ENCODE measurements at places on chromosomes 3 and 15.

- no peak for DNase-seq
Observed at GRCh38 chr3:103388214-103388613, 953.4 kb downstream of the ZPLD1 start.

DNA sequence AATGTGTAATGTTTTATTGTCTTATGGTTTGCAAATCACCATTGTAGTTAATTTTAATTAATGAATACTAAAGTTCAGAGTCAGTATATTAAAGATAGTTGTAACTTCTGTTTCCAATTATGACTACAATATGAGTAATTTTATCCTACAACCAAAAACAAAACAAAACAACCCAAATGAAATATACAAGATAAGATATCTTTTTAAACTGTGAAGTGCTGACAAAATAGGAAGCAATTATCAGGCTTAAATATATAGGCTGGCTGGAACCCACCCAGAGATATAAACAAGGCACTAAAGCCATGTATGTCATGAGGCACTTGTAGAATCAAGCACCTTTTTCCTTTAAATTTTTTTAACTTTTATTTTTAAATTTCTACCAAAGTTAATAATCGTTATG is 108.6 kb upstream of the LRRFIP2 start:
- DNase-seq = no peak

GRCh38 chr15:92097474-92098178 is 244.1 kb downstream of the SLCO3A1 start:
- DNase-seq = peak; percentile 64

GRCh38 chr15:76803049-76803571 is 102.0 kb downstream of the SCAPER start:
- no peak for DNase-seq

DNA sequence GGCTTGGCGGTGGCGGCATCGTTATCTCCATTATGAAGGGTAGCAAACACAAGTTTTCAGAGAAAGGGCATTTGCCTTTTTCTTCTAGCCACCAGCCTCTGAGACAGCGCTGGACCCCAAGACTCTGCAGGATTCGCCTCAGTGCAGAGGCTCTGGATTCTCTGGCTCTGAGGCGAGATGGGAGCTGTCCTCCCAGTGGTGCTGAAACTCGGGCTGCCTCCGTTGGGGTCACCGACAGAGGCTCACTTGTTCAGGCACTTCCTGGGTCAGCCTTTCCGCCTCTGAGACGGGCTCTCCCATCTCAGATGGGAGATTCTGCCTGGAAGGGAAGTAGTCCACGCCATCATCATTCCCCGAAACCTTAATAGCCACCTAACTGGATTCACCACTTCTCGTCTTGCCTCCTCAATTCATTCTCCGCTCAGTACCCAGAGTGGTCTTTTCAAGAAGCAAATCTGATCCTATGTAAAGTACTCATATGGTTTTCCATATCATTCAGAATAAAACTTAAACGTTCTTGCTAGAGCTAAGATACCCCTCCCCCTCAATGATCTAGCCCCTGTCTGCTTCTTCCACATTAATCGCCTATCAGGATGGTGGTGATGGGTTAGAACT is 76.9 kb downstream of the RHCG start:
- no peak for DNase-seq

GRCh38 chr3:72213296-72214065 is 428.5 kb upstream of the PROK2 start:
- DNase-seq = no peak

DNA sequence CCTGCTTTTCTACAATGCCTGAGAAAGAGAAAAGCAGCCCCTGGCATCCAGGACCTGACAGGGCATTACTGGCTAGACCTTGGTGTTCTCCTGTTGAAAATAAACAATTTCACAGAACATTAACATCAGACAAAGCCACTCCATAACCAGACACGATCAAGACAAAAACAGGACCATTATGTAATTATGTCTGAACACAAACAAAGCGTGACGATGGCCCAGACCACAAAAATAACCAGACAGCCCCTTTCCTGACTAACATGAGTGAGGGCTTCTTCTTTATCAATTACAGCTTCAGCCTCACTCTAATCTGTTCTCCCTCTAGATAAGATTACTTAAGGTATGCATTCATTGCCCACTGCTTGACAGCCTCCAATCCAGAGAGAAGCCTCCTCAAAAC is 172.7 kb upstream of the LMCD1 start:
- DNase-seq = no peak

DNA sequence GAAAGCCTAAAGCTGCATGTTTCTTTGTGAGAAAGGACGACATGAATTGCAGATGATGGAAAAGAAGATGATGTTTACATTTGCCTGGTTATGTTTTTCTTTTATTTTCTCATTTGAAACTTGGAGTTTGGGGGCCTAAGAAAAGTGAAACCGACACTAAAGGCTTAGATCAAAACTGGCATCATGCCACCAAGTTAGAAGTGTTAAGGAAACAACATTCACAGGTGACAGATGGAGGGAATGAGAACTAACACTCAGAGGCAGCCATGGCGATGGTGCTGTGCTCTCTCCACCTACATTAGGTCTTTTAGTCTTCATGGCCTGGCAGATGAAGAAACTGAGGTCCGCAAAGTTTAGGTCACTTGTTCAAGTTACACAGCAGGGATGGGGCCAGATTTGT is 923.6 kb downstream of the TUSC7 start:
- DNase-seq = no peak

DNA sequence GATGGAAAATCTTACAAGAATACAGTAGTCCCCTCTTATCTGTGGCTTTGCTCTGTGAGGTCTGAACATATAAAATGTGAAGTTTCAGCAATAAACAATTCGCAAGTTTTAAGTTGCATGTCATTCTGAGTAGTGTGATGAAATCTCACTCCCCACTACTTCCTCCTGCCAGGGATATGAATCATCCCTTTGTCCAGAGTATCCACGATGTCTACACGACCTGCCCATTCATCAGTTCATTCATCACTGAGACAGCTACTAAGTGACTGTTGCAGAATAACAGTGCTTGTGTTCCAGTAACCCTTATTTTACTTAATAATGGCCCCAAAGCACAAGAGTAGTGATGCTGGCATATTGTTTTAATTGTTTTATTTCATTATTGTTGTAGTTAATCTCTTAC is 489.2 kb upstream of the UBE2E2 start:
- no peak for DNase-seq

DNA sequence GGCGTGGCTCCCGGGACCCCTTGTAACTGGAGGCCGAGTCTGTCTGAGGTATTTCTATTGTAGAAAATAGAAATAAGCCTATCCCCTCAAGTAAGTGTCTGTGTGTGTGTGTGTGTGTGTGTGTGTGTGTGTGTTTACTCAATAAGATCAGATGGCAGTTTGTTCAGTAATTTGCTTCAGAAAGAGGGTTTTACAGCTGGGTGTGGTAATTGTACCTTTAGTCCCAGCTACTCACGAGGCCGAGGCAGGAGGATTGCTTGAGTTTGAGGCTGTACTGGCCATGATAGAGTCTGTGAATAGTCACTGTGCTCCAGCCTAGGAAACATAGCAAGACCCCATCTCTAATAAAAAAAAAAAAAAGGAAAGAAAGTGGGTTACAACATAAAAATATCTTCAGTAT is 8.7 kb downstream of the SPINT1 start:
- DNase-seq = no peak

DNA sequence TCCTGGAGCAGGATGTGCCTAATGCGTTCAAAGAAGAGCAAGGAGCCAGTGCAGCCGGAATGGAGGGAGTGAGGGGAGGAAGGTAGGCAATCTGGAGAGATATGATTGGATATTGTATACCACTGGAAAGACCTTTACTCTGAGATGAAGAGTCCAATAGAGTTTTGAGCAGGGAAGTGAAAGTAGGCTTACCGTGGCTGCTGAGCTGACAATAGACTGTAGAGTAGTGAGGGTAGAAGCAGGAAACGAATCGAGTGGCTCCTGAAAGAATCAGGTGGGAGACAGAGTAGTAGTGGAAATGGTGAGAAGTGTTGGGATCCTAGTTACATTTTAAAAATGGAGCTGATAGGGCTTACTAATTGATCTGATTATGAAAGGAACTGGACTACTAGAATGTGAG is 51.8 kb upstream of the NUDT16 start:
- no peak for DNase-seq

DNA sequence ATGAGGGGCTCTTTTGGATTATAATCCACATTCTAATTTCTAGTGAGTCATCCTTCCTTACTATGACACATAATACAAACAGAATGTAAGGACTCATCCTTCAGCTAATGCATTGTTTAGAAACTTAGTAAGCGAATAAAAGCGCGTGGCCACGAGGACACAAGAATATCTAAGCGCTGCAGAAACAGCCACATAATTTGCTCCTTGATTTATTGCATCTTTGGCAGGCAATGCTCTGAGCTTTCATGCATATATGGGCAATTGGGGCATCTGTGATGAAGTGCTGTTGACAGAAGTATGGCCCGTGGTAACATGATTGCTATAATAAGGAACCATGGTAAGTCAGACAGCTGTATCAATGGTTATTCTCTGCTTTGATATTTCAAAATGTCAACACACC is 191.3 kb upstream of the ZNF385D start:
- peak; percentile 84 for DNase-seq

GRCh38 chr3:126568776-126569342 is 10.1 kb upstream of the C3orf22 start:
- no peak for DNase-seq

- DNase-seq = no peak
Observed at GRCh38 chr3:107727102-107727501, 204.3 kb downstream of the BBX start.

- no peak for DNase-seq
Observed at GRCh38 chr3:186930143-186930640, at the start of gene ST6GAL1. Gene ST6GAL1 (plus strand): TSS chr3:186930526. CDS start chr3:187042704, 112,178 bp downstream.

- DNase-seq = no peak
Observed at GRCh38 chr15:40407330-40407990, 1.9 kb downstream of the IVD start.

GRCh38 chr15:96887730-96888129 is 557.2 kb downstream of the NR2F2 start:
- no peak for DNase-seq

GRCh38 chr3:18964640-18965039 is 183.7 kb upstream of the KCNH8 start:
- no peak for DNase-seq

GRCh38 chr3:71536376-71536965 is 47.1 kb downstream of the FOXP1 start:
- no peak for DNase-seq

All from NCI-H446 (cell line).